ENCODE measurements at places on chromosomes 1 and 21.
A peak's percentile ranks its signal among the peaks of the same experiment; 100 is the strongest.

- peak within 1 kb of the TSS; percentile 92 for H3K27ac ChIP-seq
- H3K36me3 ChIP-seq, result peaks cover 6% of the 10 kb centered on the region
- DNase-seq, result peak; percentile 78
- peak within 1 kb of the TSS; percentile 63 for H3K4me3 ChIP-seq
Measured at GRCh38 chr1:156705321-156705917, at the start of gene CRABP2. TSS of gene CRABP2 (minus strand) at chr1:156705583. CDS start at chr1:156705446, 137 bp downstream.

DNA sequence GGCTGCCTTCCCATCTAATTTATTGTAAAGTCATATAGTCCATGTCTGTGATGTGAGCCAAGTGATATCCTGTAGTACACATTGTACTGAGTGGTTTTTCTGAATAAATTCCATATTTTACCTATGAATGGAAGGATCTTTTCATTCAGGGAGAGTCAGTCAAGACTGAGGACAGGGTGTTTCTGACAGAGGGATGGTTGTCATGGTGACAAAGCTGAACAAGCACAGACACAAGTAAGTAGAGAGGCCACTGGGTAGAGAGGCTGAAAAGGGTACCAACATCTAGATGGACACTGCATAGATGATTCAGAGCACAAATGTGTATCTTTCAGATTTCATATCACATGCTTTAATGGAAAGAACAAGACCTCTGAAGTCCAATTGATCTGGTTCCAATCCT, 22.6 kb upstream of the IL20 start:
- no peaks in the 10 kb centered on the region for H3K36me3 ChIP-seq
- H3K27me3 ChIP-seq, result no peaks in the 10 kb centered on the region
- H3K4me3 ChIP-seq, result no peak overlapping the region

DNA sequence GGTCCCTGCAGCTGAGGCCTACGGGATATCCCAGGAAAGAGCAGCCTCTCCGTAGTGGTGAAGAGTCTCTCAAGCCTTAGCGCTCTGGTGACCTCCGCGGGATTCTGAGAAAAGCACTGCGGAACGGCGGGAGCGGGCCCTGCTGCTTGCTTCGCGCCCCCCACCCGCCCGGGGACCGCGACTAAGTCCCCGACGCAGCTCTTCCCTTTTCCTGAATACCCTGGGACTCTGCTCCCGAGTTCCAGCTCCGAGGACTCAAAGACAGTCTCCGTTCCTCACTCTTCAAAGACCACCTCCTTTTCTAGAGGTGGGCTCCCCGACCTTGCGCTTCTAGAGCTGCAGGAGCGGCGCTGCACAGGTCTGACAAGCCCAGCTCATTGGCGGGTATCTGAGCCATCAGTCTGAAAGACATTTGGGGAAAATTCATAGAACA, 3.6 kb upstream of the PRRX1 start:
- H3K4me1 ChIP-seq, result peaks cover 9% of the 10 kb centered on the region
- H3K4me3 ChIP-seq, result no peak overlapping the region
- peaks cover 67% of the 10 kb centered on the region for H3K27me3 ChIP-seq
- no peak overlapping the region for H3K27ac ChIP-seq
- H3K36me3 ChIP-seq, result no peaks in the 10 kb centered on the region
- DNase-seq, result no peak

GRCh38 chr1:21622466-21623315, 46.5 kb downstream of the RAP1GAP start:
- no peak overlapping the region for H3K27ac ChIP-seq
- no peaks in the 10 kb centered on the region for H3K36me3 ChIP-seq
- peaks cover 11% of the 10 kb centered on the region for H3K4me1 ChIP-seq
- peak; percentile 51 for DNase-seq

DNA sequence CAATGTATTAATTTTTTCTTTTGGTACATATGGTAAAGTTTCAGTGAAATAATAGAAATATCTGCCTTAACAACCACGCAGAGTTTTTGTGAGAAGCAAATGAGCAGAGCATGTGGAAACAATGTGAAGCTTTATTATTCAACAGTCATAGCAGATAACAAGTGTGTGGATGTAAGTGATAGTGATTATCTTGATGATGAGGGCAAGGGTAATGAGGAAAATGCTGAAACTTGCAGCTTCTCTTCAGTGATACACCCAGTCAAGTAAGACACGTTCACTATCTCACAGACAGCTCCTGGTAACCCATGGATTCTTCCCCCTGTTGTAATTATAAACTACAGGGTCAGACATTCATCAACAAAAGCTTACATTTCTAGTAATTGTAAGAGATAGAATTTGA, 14.6 kb upstream of the OR2L5 start:
- H3K27ac ChIP-seq, result no peak overlapping the region
- no peak overlapping the region for H3K4me3 ChIP-seq
- no peaks in the 10 kb centered on the region for H3K4me1 ChIP-seq
- H3K36me3 ChIP-seq, result no peaks in the 10 kb centered on the region

- H3K27me3 ChIP-seq, result no peaks in the 10 kb centered on the region
- H3K4me1 ChIP-seq, result peaks cover 16% of the 10 kb centered on the region
- DNase-seq, result peak; percentile 56
- no peak overlapping the region for H3K27ac ChIP-seq
Measured at GRCh38 chr1:213244664-213245091, 193.6 kb downstream of the RPS6KC1 start.

- H3K27me3 ChIP-seq, result no peaks in the 10 kb centered on the region
- no peak overlapping the region for H3K4me3 ChIP-seq
- H3K36me3 ChIP-seq, result no peaks in the 10 kb centered on the region
- no peak overlapping the region for H3K27ac ChIP-seq
- no peak for DNase-seq
- H3K4me1 ChIP-seq, result no peaks in the 10 kb centered on the region
Measured at GRCh38 chr1:178560871-178561376, 48.0 kb downstream of the TEX35 start.

- no peak overlapping the region for H3K27ac ChIP-seq
- no peaks in the 10 kb centered on the region for H3K27me3 ChIP-seq
- no peak overlapping the region for H3K4me3 ChIP-seq
- no peaks in the 10 kb centered on the region for H3K36me3 ChIP-seq
Measured at GRCh38 chr21:22903851-22904250, 1905.6 kb downstream of the NCAM2 start.

DNA sequence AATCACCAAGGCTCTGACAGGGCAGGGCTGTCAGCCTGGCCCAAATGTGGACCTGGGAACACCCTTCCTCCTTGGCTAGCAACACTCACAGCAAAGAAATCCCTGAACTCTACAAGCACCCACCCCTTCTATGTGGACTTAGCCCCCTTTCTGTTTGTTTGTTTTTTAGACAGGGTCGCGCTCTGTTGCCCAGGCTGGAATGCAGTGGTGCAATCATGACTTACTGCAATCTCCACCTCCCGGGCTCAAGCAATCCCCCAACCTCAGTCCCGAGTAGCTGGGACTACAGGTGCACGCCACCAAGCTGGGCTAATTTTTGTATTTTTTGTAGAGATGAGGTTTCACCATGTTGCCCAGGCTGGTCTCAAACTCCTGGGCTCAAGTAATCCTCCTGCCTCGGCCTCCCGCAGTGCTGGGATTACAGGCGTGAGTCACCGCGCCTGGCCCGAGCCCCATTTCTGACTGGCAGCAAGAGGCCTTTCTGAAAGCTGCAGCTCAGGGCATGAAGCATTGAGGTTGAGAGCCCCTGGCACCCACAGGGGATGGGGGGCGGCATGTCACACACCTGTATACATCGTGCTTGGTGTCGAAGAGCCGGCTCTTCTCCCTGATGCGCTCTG, 16.2 kb downstream of the RIPK4 start:
- DNase-seq, result no peak
- peaks cover 29% of the 10 kb centered on the region for H3K4me1 ChIP-seq

GRCh38 chr1:147111381-147112130, 60.7 kb downstream of the PRKAB2 start:
- no peaks in the 10 kb centered on the region for H3K36me3 ChIP-seq
- H3K4me1 ChIP-seq, result no peaks in the 10 kb centered on the region
- H3K27me3 ChIP-seq, result peaks cover 15% of the 10 kb centered on the region
- DNase-seq, result no peak

DNA sequence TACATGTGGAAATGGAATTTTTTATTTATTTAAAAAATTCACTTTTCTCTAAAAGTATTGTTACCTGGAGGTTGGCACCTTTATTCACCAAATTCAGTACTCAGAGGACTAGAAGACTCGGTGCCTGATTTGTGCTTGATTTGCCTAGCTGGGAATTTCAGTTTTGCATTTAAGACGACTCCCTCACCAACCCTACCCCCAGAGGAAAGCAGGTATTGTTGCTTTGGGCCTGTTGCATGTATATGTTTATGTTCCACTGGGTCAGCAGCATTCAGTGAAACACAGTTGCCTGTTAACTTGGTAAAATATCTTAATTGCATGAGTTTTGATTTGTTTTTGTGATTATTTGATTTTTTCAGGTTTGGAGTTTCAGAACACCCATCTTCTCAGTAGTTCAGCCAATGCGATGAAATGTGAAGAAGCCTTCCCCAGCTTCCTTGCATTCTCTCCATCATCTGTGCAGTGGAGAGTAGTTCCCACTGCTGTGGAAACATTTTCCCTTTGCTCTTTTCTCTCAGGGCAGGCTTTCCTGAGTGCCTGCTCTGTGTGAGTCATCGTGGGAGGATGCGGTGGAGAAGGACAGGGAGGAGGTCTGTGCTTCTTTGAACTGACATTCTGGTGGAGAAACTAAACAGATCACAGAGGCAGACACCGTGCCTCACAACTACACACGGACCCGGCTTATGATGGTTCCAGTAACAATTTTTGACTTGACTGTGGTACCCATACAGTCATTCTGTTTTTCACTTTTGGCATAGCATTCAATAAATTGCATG, 6.4 kb downstream of the ADARB1 start:
- no peak overlapping the region for H3K4me3 ChIP-seq
- no peaks in the 10 kb centered on the region for H3K36me3 ChIP-seq
- H3K27ac ChIP-seq, result no peak overlapping the region
- no peak for DNase-seq

DNA sequence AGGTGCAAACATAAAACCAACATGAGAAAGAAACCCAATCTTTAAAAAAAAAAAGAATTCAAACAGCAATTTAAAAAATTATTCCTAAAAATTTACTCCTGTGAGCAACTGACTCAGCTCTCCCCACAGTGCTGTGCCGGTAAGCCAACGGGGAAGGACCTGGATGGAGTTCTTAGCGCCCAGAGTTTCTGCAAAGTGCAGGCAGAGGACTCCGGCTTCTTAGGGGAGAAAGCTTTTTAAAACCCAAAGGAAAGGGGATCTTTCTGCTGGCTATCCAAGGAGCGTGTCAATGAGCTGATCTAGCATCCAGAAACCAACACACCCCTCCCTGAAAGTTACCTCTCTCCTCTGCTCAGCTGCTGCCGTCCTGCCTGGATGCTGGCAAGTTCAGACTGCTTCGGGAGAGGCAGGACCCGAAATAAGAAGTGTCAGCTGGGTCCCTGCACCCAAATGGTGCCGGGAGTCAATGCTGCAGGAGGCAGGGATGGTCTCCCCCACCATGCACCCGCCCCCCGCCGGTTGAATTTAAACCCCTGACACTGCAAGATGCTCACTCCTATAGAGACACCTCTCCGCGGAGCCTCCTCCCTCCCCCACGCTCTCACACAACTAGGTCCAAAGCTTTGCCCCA, 32.2 kb upstream of the H6PD start:
- no peaks in the 10 kb centered on the region for H3K36me3 ChIP-seq
- DNase-seq, result no peak
- H3K27ac ChIP-seq, result no peak overlapping the region
- no peak overlapping the region for H3K4me3 ChIP-seq
- H3K27me3 ChIP-seq, result peaks cover 57% of the 10 kb centered on the region
- H3K4me1 ChIP-seq, result peaks cover 26% of the 10 kb centered on the region

DNA sequence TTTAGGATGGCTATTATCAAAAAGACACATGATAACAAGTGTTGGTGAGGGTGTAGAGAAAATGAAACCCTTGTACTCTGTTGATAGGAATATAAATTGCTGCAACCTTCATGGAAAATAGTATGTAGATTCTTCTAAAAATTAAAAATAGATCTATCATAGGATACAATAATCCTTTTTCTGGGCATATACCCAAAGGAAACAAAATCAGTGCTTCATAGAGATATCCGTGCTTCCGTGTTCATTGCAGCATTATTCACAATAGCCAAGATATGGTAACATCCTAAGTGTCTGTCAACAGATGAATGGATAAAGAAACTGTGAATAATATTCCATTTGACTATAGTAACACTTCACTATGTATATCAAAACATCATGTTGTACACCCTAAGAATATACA, 106.7 kb downstream of the MIS18A start:
- H3K4me1 ChIP-seq, result no peaks in the 10 kb centered on the region
- DNase-seq, result no peak

Measured in neuronal stem cell (in vitro differentiated cells).